Breast epithelium (tissue), 4 donors: ENCODE measurements at places on chromosomes 5 and 9.

DNA sequence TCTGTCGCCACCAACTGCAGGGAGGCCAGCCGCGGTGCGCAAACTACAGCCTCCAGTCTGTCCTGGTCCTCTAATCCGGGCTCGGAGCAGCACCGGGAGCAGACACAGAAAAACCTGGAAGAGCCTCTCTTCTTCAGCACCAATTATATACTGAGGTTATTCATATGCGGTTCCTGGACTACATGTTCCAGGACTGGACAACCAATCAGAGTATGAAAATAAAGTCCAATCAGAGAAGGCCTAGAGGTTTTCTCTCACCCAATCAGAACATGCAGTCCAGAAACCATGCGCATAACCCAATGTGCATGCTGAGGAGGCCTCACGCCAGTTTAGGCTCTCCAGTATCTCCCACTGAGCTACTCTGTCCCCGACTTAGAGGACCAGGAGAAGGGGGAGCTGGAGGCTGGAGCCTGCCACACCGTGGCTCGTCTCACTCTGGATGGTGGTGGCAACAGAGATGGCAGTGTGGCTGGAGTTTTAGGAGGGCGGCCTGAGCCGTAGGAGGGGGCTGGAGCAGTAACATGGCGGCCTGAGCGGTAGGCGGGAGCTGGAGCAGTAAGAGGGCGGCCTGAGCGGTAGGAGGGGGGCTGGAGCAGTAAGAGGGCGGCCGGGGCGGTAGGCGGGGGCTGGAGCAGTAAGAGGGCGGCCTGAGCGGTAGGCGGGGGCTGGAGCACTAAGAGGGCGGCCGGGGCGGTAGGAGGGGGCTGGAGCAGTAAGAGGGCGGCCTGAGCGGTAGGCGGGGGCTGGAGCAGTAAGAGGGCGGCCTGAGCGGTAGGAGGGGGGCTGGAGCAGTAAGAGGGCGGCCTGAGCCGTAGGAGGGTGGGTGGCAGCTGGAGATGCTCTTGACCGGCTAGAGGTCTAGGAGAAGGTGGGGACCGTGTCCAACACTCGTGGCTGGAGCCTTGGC is 20.4 kb upstream of the TRIM52 start:
- no peak for DNase-seq

DNA sequence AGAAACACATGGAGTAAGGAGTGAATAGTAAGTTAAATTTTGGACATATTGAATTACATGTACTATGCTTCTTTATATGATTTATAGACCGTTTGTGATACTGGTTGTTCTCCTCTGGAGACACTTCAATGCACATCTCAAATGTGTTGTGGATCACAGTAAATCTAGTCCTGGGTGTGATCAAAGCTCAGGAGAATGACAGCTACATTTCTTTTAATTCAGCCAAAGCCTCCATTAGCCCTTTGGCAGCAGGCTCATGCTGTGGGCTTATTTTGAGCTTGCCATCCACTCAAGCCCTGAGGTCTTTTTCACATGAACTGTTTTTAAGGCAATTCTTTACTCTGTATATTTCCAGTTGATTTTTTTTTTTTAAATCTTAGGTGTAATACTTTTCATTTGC is 34.6 kb upstream of the ACTBL2 start:
- DNase-seq: no peak

- no peak for DNase-seq
Measured at GRCh38 chr5:73938280-73938937, 312.4 kb downstream of the ARHGEF28 start.

DNA sequence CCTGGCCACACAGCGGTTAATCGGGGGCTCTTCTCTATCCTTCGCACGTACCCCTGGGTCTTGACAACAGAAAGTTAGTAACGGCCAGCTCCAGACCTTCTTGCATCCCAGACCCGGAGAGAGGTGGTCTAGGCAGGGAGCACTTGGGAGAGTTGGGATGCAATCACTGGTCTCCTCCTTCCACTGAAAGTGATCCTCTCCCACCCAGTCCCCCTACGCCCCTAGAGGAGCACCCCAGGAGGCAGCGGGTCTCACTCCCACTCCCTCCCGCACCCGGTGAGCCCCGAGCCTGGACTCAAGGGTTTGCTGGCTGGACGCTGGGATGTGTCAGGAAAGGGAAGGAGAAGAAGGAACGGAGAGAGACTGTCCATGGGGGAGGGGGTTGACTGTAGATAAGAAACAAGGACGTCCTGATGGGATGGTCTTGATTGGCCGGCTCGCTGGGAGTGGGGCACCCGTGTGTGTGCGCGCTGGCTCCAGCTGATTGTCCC is 2.0 kb downstream of the RORB start:
- DNase-seq: no peak

DNA sequence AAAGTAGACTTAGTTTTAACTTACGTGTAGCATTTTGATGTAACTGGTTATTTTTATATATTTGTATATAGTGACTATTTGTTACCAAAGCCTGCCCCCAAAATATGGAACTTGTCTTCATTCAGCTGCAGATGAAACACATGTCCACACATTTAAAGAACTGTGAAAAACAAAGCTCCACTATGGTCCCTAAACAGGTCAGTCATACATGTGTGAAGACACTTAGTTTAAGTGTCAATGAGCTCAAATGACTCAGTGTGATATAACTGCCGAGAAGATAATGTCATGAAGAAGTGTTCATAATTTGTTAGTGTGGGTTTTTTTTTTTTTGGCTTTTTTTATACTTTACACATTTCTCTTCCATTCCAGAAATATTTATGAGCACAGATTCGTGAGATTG is 28.2 kb downstream of the HAVCR1 start:
- no peak for DNase-seq

- no peak for DNase-seq
Measured at GRCh38 chr9:115038178-115038577, 79.8 kb downstream of the TNC start.

- no peak for DNase-seq
Measured at GRCh38 chr5:5288201-5288600, 134.3 kb upstream of the ICE1 start.

DNA sequence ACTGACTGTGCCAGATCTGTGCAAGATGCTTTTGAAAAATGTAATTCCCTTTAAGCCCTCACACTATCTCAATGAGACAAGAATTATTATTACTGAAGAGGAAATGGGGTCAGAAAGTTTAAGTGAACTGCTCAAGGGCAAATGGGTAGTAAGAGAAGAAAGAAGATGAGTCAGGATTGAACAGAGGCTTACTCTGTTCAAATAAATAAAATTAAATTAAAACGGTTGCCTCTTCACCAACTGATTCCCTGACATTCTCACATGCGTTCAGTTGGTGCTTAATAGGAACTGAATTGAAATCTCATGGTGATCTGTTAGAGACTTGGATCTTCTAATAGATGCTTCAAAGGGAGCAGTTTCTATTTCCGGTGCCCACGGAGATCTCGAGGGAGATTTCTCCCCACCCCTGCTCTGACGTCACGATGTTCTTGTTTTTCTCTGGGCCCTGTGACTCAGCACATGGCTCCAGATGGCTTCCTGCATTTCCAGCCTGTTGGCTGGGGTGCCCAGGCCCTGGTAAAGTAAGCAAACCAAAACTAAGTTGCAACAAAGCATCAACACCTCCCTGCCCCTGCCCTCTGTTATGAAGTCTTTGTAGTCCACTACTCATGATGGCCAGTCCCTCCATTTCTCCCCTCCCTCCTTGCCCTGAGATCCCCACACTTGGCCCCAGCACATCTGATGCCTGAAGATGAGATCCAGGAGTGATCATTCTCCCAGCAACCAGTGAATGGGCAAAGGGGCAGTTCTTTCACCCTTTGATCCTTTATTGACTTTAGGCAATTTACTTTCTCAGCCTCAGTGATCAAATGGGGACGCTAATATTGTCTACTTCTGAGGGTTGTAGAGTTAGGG is 106.1 kb upstream of the CPEB4 start:
- peak; percentile 76 for DNase-seq

GRCh38 chr5:76422227-76422626 is 19.1 kb downstream of the IQGAP2 start:
- DNase-seq: no peak

DNA sequence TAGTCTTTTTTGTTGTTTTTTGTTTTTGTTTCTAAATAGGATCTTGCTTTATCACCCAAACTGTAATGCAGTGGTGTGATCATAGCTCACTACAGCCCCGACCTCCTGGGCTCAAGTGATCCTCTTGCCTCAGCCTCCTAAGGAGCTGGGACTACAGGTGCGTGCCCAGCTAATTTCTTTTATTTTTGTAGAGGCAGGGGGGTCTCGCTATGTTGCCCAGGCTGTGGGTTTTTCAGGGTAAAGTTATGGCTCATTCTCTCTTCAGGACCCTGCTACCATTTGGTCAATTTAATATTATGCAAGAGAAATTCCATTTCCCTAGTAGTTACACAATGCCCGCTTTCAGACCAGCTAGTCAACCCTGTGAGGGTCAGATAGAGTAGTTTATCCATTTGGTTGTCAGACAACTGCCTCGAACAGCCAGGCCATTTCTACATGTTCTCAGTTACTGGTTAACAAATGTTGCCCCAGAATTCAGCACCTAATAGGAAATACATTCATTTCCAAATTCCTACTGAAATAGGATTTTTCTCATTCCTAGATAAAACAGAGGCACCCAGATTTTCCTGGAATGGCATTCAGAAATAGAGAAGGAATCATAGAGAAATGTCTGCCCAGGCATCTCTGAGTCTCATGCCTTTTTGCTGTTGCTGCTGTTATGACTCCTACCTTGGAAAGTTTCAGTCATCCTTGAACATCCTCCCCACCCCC is 6.4 kb upstream of the GLIS3 start:
- DNase-seq: no peak

GRCh38 chr5:143161885-143162540 is 241.5 kb downstream of the NR3C1 start:
- no peak for DNase-seq

GRCh38 chr5:144028636-144029035 is 141.8 kb downstream of the YIPF5 start:
- no peak for DNase-seq

GRCh38 chr9:89277454-89277853 is 33.5 kb upstream of the CKS2 start:
- no peak for DNase-seq

- DNase-seq: no peak
Measured at GRCh38 chr5:132335402-132335801, 34.1 kb upstream of the SLC22A5 start.

- no peak for DNase-seq
Measured at GRCh38 chr9:95090023-95090791, 227.3 kb downstream of the FANCC start.

GRCh38 chr5:133840168-133840567 is 128.3 kb downstream of the C5orf15 start:
- DNase-seq: no peak

DNA sequence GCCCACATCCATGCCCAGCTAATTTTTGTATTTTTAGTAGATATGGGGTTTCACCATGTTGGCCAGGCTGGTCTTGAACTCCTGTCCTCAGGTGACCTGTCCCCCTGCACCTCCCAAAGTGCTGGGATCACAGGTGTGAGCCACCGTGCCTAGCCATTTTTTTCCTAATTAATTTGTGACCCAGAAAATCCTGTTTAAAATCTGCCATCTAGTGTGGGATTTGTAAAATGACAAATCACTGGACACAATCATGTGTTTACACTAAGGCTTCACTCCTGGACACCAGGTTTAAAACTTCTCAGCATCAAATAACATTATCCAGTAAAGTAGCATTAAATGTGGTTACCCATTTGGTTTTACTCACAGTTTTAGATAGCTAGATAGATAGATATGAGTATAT is 18.6 kb upstream of the KDM4C start:
- no peak for DNase-seq

GRCh38 chr5:147098233-147098790 is 136.5 kb upstream of the STK32A start:
- DNase-seq: no peak

GRCh38 chr5:112196584-112196983 is 222.5 kb downstream of the EPB41L4A start:
- no peak for DNase-seq

GRCh38 chr5:63961125-63961597 is 1.1 kb downstream of the HTR1A start:
- no peak for DNase-seq

DNA sequence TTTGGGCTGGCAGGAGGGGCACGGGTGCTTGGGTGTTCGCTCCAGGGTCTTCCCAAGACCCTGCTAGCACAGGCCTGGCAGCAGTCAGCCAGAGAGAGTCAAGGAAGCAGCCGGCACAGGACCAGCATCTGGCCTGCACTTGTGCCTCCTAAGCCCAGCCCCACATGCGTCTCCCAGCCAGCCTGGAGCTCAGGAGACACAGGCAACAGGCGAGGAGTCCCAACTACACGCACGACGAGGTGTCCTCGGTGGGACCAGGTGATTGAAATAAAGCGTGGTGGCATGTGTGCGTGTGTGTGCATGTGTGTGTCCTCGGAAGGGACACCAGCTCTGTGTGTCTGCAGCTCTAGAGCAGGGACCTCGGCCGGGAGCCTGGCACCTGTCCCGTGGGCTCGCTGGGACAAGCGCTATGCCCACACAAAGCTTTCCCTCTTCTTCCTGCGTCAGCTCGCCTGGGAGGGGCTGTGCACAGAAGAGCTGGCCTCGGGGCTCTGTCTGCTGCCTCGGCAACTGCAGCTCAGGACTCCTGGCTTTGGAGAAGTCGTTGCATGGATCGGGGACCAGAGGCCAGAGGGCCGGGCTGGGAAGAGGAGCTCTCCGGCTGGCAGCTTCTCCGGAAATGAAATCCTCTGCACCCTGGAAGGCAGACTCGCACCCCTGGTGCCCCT is 14.7 kb upstream of the SLC9A3 start:
- no peak for DNase-seq

GRCh38 chr9:16575142-16575985 is 295.1 kb downstream of the BNC2 start:
- no peak for DNase-seq

DNA sequence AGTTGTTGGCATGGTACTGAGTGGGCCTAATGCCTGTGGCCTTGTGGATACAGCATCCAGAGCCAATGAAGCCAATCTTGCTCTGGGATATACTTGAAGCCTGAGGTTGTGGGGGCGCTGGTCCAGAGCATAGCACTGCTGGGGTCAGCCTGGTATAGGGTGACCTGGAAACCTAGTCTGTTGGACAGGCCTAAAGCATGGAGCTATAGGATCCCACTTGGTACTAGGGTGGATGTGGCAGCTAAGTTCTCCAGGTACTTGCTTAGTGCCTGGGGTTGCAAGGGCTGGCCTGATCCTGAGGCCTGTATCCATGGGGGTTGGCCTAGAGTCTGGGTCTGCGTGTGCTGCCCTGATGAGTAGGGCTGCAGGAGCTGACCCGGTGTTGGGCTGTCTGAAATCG is 1168.2 kb upstream of the C9orf72 start:
- no peak for DNase-seq

DNA sequence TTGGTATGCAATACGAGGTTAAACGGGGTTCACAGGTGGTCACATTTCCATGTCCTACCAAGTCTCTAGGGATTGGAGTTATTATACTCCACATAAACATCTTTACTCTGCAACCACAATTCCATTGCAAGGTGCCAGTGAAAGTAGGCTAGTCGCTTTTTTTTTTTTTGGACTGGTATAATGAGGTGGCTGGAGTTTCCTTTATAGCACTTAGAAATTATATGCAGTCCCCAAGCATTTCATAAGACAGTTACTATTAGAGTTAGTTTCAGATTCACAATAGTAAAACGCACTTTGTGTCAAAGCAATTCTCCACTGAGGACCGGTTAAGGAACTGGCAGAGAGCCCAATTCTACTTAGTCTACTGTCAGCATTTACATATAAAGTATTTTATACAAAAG is 1.4 kb downstream of the MEF2C start:
- DNase-seq: no peak
